ENCODE measurements at places on chromosomes 1 and 21.

GRCh38 chr1:227038401-227038800, 98.3 kb downstream of the COQ8A start:
- DNase-seq, result no peak

GRCh38 chr21:38910390-38911067, 104.8 kb downstream of the ETS2 start:
- DNase-seq, result peak; percentile 57

DNA sequence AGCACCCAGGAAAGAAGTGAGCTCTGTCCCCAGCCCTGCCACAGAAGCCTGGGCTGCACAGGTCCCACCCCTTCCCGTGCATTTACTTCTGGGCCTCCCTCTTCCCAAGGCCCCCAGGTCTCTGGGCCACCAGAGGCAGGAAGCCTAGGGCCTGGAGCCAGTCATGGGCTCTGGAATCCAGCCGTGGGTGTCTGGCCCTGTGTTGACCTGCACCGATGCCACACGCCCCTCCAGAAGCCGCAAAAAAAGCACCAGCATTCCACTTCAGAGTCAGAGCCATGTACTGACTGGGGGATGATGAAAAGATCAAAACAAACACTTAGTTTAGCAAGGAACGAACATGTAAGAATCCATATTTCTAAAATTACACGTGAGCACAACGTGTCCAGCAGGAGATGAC, 141.7 kb downstream of the NPHP4 start:
- DNase-seq, result no peak

DNA sequence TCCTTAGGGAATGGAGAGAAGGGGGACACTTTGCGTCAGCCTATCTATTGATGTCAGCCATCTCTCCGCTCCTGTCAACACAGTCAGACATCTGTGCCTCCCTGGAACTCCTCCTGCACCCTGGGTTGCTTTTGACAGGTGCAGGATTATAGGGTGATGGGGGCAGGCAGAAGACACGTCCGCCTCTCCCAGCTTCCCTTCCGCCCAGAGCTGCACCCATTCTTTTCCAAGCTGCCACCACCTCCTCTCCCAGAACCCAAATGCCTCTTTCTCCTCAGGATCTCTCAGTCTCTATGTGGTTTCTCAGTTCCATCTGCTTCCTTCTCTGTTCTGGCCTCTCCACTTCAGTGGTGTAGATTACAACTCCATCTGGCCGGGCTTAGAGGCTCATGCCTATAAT, 17.1 kb upstream of the KIF1B start:
- DNase-seq, result no peak

- DNase-seq, result peak; percentile 43
Measured at GRCh38 chr21:45511661-45512431, 30.4 kb downstream of the SLC19A1 start.

DNA sequence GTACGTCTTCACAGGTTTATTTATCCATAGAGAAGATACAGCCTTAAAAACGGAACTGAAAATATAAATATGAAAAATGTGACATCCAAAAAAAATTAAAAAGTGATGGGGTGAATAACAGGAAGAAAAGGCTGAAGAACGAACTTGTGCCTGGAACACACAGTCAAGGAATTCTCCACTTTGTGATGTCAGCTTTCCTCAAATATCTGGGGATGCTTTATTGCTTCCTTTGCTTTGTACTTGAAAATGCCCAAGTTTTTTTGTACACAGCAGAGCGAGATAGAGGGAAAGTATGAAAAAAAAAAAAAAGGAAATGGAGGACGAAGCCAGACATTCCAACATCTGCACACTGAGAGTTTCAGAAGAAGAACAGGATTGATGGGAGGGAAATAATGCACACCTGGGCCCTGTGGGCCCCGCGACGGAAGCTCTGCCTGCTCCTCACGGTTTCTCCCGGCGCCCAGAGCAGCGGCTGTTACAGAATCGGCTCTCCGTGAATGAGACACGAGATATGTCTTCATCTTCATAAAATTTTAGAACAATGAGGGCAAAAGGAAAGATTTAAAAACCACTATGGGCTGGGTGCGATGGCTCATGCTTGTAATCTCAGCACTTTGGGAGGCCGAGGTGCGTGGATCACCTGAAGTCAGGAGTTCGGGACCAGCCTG, 10.0 kb upstream of the LRRC3 start:
- DNase-seq, result no peak

DNA sequence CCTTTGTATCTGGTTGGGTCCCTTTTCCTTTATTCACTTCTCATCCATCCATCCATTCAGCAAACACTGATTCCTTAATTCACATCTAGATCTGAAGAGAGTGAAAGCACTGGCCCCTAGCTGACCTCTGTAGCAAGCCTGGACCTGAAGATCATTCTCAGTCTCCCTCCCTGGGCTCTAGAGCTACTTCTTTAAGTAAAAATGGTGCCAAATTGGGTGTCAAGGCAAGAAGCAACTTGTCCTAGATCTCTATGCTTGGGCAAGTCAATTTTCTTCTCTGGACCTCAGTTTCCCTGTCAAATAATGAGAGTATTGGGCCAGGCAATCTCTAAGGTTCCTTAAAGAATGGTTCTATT, 36.1 kb downstream of the PLXNA2 start:
- DNase-seq, result no peak

DNA sequence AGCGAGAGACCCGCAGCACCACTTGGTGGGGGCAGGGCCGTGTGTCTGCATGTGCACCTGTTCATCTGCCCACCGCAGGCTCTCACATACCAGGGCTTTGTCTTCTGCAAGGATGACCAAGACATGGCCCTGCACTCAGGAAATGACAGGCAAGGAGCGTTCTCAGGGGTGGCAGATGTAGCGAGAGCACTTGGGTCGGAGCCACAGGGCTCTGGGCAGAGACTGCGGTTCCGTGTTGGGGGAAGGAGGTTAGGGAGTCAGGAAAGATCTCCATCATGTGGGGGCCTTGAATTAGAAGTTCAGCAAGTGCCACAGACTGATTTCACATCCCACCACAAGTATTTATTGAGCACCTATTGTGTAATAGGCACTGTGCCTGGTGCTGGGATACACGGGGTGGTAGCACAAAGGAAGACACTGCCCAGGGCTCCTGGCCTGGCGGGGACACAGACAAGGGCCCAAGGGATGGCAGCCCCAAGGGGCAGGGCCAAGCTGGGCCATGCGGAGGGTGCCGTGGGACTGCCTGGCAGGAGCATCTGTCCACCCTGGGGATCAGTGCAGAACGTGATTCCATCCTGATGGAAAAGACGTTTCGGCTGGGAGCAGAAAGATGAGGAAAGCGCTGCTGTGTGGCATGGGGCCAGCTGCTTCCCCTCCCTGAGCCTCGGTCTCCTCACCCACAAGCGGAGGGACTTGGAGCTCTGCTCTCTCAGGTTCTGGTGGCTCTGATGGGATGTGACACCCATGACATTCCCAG, 11.4 kb upstream of the SPSB1 start:
- DNase-seq, result no peak

DNA sequence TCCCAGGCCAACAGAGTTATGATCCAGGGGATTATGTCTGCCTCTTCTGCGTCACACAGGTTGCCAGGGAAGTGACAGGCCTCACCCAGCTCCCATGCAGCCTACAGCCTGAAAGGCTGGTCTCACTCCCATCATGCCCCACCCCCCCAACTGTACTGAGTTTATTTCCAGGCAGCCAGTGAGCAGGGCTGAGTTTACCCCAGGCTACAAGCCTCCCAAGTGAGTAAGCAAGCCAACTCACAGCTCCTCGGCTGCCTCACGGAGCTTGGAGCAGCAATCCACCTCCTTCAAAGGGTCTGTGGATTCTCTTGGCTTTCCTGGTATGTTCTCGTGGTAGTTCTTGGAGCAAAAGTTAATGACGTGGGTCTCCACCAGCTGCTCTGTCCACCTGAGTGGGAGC, 1147.6 kb upstream of the ADGRL4 start:
- DNase-seq, result no peak

- no peak for DNase-seq
Measured at GRCh38 chr21:24899138-24899537, 708.1 kb downstream of the MRPL39 start.

DNA sequence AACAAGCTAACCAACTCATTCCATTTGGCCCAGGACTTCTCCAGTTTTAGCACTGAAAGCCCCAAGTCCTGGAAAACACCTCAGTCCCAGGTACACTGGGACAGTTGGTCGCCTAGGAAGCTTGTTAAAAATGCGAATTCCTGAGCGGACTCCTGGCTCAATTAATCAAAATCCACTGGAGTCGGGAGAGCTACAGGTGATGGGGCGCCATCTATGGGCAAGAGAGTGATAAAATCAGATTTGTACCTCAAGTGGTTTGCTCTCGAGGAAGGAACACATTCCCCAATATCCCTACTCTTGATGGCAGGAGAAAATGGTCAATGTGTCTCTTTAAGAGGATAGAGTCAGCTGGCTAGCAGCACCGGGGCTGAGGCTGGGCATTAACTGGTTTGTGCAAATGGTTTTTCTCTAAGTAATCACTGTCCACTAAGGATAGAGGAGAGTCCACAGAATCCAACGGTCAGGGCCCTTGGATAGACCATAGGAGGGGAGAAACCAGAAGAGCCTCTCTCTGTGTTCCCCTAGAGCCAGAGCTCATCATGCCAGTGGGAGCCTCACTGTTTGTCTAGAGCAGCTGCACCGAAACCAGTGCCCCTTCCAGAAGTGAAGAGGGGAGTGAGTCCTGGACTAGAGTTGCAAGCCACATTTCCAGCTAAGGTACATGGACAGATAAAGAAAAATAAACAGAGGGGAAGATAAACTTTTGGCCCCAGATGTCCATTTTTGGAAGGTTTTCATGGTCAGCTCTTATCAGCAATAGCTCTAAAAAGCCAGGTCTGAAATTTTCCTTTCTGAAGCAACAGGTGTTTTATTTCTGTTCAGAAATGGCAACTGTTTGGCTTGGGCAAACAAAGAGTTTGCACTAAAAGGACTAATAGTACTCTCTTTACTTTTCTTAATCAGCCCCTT, 148.5 kb downstream of the TENT5C start:
- DNase-seq, result peak; percentile 62

- no peak for DNase-seq
Measured at GRCh38 chr1:2320760-2321667, 70.3 kb downstream of the MORN1 start.

GRCh38 chr1:40903106-40903505, 40.9 kb upstream of the CITED4 start:
- no peak for DNase-seq
